ENCODE measurements at places on chromosomes 12 and 14. TPM values are rescaled to one million over a fixed set of nuclear protein-coding genes. Genes with fewer than 3 reads are reported as not detected.

PAX9 gene
- not detected for polyA plus RNA-seq

- DNase-seq: no peak
Measured at GRCh38 chr12:107415834-107416233, 269.8 kb upstream of the PWP1 start.

DDX23 gene
- 57.4 TPM for polyA plus RNA-seq

DNA sequence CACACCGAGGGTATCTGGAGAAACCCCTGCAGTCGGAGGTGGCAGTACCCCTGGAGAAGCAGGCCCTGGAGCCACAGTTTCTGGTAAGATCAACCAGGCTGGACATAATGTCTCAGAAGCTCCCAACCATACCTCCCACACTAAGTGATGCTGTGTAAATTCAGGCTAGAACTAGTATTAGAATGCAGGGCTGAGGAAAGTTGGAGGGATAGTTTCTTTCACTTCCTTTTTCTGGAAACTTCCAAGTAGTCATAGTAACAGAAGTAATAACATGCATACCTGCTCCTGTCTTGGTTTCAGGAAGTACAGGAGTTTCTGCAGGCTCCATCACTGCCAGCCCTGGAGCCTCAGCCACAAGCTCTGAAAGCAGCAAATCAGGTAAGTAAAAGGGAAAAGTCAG is 228.1 kb upstream of the CNTN1 start:
- no peak for DNase-seq

GRCh38 chr12:43057566-43057965 is 468.0 kb upstream of the PRICKLE1 start:
- DNase-seq: no peak

- no peak for DNase-seq
Measured at GRCh38 chr12:27340971-27341370, 8.3 kb downstream of the BMAL2 start.

PLBD1 gene
- polyA plus RNA-seq: 0.31 TPM

- DNase-seq: no peak
Measured at GRCh38 chr14:75566321-75566720, 12.1 kb upstream of the FLVCR2 start.

- DNase-seq: no peak
Measured at GRCh38 chr12:89787763-89788162, 79.1 kb upstream of the ATP2B1 start.

DNA sequence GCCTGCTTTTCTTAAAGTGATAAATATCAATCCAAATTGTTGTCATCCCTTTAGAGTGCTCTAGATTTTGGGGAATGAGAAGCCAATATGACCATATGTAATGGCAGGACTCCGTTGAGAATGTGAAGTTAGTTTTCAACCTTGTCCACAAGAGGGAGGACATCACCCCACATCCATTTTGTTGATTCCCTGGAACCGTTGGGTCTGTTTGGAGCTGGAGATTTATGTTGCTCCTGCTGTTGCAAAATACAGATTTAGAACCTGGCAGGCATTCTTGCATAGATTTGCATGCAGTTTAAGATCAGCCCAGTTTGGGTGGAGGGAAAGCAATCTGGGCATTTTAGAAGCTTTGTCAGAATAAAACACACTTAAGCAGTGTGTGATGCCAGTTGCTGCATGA is 620.1 kb downstream of the NRXN3 start:
- DNase-seq: no peak

KIF21A gene
- polyA plus RNA-seq: 1.4 TPM

- no peak for DNase-seq
Measured at GRCh38 chr12:10293151-10293550, 14.5 kb upstream of the KLRD1 start.

DNA sequence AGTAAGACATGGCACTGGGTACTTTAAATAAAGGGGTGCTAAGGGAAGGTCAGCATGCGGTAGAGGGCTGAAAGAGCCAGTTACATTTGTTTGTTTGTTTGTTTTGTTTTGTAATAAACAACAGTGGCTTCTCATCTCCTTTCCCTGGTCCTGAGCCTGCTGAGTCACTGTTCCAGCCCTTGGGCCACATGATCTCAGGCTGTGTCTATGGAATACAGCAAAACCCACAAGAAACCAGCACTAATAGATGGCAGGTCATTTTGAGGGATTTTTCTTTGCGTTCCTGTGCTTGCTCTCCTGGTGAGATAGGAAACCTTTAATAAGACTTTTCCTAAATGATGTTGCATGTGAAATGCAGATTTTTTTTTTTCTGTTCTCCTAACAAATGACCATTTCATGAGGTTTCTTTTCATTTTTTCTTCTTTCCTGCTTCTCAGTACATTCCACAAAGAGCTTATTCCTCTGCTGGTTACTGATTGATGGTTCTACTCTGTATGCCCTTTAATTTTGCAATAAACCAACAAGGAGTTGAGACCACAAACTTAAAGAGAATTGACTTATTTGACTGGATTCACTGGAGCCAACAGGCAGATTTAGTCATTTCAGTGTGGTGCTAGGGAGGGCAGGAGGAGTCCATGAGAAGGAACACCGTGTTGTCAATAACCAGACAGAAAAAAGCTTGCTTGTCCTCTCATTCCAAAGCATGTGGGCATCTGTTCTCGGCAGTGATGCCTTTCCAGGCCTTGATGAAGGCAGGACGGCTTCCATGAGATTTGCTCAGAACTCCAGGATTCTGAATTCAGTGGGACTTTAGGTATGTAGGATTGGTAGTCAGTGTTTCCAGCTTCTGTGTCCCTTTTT is 459.2 kb downstream of the RAD51B start:
- no peak for DNase-seq

GRCh38 chr12:121038861-121039668 is at the start of gene OASL:
Gene OASL, minus strand, starts transcription at chr12:121039246. Its CDS starts 275 bp downstream, at chr12:121038971.
- DNase-seq: no peak

CLEC4C gene
- polyA plus RNA-seq: not detected

ADAM20 gene
- 0.11 TPM for polyA plus RNA-seq

Measured in AG04450 (cell line).